ENCODE measurements at places on chromosomes 6 and 20.
A peak's percentile ranks its signal among the peaks of the same experiment; 100 is the strongest.

- DNase-seq, result no peak
Measured at GRCh38 chr20:63940472-63941266, 15.5 kb downstream of the UCKL1 start.

GRCh38 chr20:25135031-25135430 lies 53.1 kb upstream of the VSX1 start:
- no peak for DNase-seq

GRCh38 chr20:38723848-38724625 lies at the start of gene SLC32A1:
SLC32A1 (plus strand) TSS chr20:38724486; CDS start chr20:38724725, 239 bp downstream.
- DNase-seq, result no peak

GRCh38 chr20:33191484-33191883 lies 23.5 kb downstream of the BPIFA2 start:
- DNase-seq, result no peak

DNA sequence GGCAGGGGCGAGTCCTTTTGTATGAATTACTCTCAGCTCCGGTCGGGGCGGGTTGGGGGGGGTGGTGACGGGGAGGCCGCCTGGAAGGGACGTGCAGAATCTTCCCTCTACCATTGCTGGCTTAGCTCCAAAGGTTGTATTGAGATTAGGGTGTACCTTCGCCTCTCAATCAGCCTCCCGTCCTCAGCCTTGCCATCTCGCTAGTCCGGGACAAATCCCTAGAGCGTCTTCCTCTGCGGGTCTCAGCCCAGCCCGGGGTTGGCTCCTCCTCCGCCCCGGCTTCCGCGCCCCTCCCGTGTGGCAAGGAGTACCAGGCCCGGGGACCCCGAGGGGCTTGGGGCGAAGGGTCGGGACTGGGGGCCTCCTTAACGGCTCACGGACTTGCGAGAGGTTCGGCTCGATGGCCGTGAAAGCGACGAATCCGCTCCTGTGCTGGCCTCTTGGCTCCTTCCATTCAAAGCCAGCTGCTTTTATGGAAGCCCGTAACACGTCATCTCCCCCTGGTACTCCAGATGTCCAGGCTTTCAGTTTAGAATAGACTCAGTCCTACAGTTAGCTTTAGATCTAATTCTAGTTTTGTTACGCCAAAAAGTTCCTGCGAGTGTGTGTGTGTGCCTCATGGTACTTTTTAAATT lies 636 bp upstream of the EEF1A1 start:
- DNase-seq, result peak; percentile 48

GRCh38 chr6:149246691-149247384 lies 70.7 kb upstream of the TAB2 start:
- no peak for DNase-seq

DNA sequence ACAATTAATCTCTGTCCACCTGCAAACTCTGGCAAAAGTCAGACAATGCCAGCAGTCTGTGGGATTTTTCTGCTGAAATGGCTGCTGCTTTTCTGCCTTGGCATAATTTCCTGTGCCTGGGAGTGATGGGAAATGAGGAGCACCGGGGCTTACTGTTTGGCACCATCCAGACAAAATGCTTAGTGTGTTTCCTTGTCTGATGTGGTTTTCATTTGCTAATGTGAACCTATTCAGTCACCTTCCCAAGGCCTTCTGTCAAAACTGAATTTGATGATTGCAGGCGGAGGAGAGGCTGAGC lies 56.4 kb downstream of the CDH4 start:
- no peak for DNase-seq

DNA sequence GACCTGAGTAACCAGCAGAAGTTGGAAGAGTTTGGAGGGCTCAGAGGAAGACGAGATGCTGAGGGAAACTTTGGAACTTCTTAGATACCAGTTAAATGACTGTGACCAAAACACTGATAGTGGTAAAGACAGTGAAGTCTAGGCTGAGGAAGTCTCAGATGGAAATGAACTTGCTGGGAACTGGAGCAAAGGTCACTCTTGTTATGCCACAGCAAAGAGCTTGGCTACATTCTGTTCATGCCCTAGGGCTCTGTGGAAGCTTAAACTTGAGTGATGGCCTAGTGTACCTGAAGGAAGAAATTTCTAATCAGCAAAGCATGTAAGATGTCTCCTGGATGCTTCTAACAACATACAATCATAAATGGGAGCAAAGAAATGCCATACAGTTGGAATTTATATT lies 24.7 kb downstream of the WDR27 start:
- DNase-seq, result no peak

- no peak for DNase-seq
Measured at GRCh38 chr6:152859225-152859624, 108.6 kb downstream of the VIP start.

DNA sequence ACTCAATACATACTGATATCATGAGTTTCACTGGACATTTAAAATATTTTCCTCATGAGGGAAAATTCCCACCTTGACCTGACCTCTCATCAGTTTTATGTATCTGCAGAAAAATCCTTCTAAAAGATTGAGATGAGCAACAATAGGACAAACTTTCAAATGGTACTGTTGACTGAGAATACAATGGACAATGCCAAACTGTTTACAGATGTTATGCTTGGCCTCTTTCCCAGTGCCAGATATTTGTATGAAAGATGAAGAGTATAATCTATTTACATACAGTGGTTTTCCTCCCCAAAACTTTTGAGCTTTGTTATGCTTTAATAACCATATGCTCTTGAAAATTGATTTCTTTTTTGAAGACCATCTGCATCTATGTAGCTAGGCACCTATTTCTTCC lies 245.1 kb upstream of the RSPO3 start:
- no peak for DNase-seq

GRCh38 chr6:166830185-166830890 lies 126.0 kb downstream of the RNASET2 start:
- no peak for DNase-seq

- DNase-seq, result no peak
Measured at GRCh38 chr6:83221276-83221675, 28.1 kb downstream of the RWDD2A start.

- no peak for DNase-seq
Measured at GRCh38 chr6:11392778-11393507, 144.6 kb upstream of the TMEM170B start.

DNA sequence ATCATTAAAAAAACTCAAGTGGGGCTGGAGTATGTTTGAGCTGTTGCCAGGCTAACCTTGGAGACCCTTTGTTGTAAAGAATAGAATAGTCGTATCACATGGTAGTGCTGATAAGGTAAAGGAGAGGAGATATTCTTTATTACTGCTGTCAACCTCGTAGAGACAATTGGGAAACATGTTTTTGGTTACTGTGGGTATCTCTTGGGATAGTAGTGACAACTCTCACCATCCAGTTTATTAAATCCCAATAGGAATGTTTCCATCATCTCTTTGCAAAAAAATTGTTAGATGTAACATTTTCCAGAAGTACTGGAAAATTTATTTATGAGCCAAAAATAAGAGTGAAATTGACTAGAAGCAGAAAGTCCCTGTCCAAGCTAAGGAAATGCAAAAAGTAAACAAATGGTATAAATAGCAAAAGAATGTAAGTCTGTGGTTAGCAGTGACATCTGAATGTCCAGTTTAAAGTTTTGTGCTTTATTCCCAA lies 829.3 kb upstream of the CITED2 start:
- no peak for DNase-seq

DNA sequence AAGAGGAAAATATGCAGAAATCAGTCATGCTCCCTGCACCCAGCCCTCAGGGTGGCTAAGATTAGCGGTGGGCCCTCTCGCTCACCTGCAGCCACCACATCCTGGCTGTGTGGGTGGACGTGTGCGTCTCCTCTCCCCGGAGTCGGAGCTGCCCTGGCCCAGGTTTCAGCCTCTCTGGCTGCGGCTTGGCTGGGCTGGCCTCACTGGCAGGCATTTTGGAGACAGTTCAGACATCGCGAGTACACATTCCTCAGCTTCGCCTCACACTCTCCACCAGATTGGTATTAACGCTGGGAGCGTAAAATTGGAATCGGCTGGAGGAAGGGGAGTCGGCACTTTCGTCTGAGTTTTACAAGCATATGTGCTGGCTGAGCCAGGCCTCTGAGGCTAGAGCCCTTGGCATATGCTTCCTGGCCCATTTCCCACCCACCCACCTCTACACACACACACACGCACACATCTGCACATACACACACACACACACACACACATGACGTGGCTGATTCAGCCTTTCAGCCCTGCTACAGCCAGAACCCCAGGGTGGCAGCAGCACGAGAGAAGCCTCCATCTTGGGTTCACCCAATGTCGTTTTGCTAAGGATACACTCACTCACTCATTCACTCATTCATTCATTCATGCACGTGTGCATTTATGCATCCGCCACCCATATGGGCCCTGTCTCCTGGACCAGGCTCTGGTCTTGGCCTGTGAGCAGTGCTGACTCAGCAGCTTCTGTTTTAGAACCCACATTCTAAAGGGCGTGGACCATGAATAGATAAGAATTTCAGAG lies 42.9 kb downstream of the BCAS4 start:
- no peak for DNase-seq

DNA sequence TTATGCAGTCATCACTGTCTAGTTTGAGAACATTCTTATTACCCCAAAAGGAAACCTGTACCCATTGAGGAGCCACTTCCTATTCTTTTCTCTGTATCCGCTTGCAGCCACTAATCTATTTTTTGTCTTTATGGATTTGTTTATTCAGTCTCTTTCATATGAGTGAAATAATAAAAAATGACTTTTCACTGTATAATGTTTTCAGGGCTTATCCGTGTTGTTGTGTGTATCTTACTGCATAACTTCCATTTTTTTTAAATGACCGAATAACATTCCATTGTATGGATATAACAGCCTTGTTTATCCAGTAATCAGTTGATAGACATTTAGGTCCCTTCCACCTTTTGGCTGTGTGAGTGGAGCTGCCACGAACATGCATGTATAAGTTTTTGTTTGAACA lies 86.6 kb downstream of the ZFAND3 start:
- DNase-seq, result no peak

DNA sequence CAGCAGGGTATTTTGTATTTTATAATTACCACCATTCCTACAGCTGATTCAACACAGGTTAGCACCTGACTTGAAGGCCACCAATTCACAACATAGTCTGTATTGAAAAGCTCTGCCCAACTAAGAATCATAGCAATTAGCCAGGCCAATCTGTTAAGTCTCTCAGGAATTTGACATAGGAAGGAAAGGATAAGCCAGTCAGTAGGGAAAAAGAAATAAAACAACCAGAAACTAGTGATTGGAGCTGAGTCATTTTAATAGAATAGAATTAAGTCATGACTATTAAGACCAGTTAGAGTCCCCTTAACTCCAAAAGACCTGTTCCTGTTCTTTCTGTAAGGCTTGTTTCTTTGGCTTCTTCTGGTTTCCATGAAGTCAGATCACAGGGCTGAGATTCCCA lies 8.1 kb downstream of the RANBP9 start:
- no peak for DNase-seq

- DNase-seq, result no peak
Measured at GRCh38 chr20:36434383-36434782, 106.9 kb upstream of the MYL9 start.

- DNase-seq, result no peak
Measured at GRCh38 chr6:2916158-2916925, 13.2 kb upstream of the SERPINB9 start.

- DNase-seq, result no peak
Measured at GRCh38 chr6:36844232-36845170, 5.3 kb upstream of the CPNE5 start.

DNA sequence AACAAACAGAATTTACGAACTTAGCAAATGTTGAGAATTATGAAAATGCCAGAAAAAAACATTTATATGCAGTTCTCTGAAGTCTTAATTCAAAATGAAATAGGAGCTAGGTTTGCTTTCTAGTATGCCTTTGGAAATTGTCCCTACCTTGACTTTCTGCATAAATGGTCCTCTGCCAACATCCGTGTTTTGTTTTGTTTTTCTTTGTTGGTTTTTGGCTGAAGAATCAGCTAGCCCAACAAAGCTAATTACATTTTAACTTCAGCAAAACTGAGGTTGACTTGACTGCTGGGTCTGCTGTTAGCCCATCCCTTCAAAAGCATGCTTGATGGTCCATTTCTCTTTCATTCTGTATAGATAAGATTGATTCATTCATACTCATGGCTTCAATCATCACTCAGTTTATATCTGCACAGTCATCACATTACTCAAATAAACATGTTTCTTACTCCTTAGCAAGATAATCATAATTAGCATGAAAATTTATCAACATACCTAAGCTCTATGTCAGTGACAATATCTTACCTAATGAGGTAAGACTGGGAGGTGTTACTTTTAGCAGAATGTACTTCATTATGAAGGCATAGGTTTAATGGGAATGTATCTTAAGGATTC lies 76.4 kb downstream of the ADGRB3 start:
- no peak for DNase-seq

- DNase-seq, result no peak
Measured at GRCh38 chr20:24314053-24314452, 155.4 kb upstream of the SYNDIG1 start.

GRCh38 chr6:44837255-44837654 lies 449.7 kb downstream of the CDC5L start:
- DNase-seq, result no peak

DNA sequence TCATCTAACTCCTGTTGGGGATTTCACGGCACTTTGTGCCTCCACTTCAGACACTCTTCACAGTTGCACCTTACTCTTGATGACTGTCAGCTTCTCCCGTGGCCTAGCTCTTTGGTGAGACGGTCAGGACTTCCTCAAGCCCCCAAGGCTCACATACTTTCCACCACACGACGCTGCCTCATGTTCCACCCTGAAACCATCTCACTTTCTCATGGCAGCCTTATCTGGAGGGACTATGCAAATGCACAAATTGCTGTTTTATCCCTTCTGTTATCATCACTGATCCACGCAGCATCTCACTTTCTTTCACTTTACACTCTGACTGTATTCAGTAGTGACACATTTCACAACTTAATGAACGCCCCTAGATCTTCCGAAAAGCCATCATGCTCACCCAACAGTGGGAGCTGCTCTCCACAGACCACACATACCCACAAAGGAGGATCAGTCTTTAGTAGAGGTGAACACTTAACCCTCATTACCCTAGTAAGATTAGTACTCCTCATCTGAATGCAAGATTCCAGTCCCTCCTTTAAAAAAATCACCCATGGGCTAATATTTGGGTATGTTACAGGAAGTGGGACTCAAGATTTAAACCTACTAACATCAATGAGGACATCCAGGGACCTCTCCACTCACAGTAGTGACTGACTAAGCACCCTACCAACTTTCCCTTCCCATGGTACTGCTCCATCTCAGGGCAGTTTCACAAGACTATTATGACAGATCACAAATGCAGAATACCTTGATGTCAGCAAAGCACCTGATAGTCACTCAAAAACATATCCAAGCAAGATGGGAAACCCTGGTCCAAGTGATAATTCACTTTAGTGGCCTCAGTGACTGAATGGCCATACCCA lies 35.4 kb downstream of the FYN start:
- no peak for DNase-seq

Data from NCI-H2107 (cell line).